ENCODE measurements at places on chromosomes 1 and 21. TPM values are rescaled to one million over a fixed set of nuclear protein-coding genes. Genes with fewer than 3 reads are reported as not detected.

GRCh38 chr1:24507405-24507804 is 4.8 kb downstream of the RCAN3 start:
- DNase-seq = no peak

The VCAM1 gene
- 4.0 TPM for total RNA-seq

The SELENON gene
- 45.2 TPM for total RNA-seq

GRCh38 chr1:117586337-117586736 is 19.5 kb upstream of the TENT5C start:
- no peak for DNase-seq
